Stimulated activated naive CD8-positive, alpha-beta T cell treated with anti-CD3 and anti-CD28 coated beads, Interleukin-15, amount 100 ng/mL, for 72 hours (primary cell): ENCODE measurements at places on chromosomes 16 and 17.

GRCh38 chr16:53893731-53894435, 189.9 kb downstream of the FTO start:
- no peak for DNase-seq

DNA sequence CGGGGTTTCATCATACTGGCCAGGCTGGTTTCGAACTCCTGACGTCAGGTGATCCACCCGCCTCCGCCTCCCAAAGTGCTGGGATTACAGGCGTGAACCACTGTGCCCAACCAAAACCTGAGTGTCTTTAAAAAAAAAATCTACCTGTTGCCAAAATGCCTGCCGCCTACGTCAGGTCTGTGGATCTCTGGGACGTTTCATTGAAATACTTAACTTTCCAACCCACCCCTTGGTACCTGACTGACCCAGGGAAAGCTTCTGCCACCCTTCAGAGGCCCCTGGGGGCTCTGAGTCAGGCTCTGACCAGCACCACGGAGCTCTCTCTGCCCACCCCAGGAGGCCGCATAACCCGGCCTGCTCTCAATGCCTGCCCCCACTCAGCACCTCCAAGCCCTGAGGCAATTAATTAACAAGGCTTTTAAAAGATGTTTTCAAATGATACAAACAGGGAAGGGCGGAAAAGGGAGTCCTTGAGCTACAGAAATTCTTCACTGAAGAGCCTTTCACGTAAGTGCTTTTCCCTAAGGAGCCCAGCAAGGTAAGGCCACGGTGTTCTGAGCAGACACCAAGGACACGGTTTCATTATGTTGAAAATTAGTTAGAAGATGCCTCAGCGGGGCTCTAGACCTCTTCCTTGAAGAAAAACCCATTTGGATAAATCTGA, 29.3 kb upstream of the GSG1L start:
- no peak for DNase-seq

DNA sequence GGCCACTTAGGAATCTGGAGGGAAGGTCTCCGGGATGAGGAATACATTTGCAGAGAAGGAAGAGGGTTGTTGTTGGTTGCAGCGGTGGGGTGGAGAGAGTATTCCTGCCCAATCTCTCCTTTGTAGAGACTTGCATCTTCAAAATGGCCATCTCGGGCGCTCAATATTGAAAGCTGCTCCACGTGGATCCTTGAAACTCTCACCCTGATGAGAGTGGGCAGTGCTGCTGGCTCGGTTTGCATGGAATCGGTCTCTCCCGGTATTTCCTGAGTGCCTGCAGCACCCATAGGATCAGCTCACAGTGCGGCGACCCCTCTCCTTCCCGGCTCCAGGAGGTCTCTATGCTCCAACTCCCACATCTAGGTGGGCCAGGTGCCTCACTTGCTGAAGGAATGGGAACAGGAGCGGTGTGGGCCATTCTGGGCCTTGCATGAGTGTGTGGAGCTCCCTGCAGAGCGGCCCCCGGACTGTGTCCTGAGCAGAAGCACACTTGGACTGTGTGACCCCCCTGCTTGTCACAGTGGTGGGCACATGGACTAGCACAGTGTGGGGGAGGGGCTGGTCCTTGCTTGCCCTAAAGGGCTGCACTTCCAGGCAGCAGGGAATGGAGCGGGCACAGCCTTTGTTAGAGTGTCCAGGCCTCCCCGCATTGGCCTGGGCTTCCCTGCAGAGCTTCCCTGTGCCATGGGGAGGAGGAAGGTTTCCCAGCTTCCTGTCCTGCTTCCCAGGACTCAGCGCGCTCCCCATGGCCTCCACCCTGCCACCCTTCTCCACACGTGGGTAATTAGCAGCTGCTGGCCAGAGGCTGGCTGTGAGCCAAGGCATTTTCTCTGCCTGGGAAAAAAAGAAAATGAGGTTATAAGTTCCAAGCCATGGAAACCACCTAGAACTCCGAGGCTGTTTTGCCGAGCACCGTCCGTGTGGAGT, 139.3 kb downstream of the IRF8 start:
- DNase-seq = no peak

DNA sequence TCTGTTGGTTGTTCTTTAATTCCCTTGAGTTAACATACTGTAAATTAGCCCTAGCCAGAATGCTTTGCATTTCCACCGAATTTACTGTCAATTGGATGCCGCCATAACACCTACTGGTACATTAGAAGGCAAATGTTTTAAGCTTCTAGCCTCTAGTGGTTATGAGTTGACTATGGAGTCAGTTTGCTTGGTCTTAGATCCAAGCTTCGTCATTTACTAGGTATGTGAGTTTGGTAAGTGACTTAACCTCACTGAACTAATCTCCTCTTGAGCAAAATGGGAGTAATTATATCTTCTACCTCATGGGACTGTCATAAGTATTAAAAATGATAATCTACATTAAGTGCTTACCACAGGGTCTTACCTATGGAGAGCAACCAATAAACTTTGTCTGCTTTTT, 20.4 kb upstream of the CDH11 start:
- no peak for DNase-seq

GRCh38 chr17:74452033-74452840, 14.2 kb upstream of the CD300A start:
- DNase-seq = no peak

GRCh38 chr17:6101706-6102105, 31.5 kb downstream of the WSCD1 start:
- no peak for DNase-seq

GRCh38 chr17:5344914-5345313, 62.8 kb downstream of the RABEP1 start:
- DNase-seq = no peak

GRCh38 chr16:79265196-79265595, 335.3 kb downstream of the MAF start:
- no peak for DNase-seq

DNA sequence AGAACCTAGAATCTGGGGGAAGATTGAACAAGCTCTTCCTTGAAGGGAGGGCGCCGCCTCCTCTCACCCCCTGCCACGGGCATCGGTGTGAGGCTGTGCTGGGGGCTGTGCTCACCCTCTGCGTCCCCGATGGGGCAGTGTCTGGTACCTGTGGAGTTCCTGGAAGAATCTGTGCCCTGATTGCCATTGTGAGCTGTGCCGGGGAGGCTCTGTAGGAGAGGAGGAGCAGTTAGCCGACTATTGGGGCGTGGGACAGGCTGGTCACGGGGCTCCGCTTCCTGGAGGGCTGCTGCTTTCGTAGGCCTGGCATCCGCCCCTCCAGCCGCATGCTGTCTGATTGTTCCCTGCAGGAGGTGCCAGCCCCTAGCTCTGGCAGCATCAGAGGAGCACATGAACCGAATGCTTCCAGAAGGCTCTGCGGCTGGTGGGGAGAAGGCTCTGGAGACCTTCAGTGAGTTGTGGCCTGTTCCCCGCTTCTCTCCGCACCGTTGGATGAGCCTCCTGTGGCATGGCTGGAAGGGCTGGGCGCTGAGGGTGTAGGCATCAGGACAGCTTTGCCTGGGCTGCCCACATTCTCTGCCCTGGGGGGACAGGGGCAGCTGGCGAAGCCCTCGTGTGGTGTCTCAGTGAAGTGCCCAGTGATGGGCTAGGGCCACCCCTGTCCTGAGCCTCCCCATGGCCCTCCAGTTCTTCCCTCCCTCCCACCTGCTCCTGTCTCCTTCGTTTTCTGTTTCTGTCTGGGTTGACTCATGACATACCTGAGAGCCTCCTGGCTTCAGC, 86.9 kb downstream of the SEC14L1 start:
- DNase-seq = no peak

DNA sequence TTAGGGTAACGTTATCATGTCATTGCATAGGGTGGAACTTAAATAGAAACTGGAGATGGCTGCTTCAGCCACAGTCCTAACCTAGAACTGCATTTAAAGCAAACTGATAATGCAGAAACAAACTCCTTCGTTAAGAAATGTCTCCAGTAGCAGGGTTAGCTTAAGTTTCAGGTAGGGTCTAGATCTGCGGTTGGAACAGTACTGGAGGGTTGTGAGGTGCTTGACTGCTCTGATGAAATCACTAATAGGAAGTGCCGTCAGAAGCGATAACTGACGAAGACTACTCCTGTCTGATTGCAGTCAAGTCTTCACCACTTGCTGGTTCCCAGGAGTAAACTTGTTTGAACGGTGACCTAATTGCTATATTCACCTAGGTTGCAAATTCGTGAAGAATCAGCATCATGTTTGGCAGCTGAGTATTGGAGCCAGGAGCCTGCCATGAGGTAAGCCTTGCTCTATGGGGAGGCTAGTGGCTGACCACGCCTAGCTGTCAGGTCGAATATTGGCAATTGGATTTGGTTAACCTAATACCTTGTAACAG, 24.5 kb downstream of the TRPV2 start:
- peak; percentile 24 for DNase-seq

DNA sequence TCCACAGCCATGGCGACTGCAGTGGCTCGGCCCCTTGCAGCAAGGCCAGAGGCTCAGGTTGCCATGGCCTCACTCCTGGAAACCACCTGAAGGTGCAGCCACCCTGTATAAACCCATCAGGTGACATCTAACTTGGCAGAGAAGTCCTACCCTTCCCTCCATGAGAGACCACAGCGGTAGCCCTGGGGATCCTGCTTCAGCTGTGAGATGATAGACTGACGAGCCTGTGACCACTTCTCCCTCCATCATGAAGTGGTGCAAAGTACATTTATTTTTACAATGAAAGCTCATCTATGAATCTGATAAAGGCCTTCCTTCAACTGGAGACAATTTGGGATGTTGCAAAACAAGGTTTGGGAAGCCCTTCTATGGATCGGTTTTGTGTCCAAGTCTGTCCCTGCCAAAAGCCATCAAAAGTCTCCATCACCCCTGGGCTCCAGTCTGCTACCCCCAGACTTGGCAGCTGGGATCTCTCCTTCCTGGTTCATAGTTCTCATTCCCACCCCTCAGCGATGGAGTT, 1.8 kb downstream of the ZACN start:
- DNase-seq = no peak

GRCh38 chr16:353404-354290, 1.1 kb upstream of the AXIN1 start:
- no peak for DNase-seq

DNA sequence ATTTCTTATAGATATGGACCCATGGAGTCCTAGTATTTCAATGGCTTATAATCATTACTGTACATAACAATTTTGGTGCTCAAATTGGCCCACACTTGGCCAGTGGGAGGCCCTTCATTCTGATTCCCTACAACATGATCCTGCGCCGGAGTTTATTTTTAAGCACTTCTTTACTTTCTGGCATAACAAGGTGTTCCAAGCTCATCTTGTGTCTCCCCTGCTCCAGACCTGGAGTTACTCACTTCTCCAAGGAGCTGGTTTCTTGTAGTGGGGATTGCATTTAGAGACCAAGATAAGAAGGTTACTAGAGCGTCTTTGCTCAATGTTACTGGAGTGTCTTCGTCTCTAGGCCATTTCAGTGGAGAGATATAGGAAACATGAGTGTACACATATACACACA, 87.9 kb downstream of the MSI2 start:
- no peak for DNase-seq

GRCh38 chr16:46886764-46887523, 2.8 kb downstream of the GPT2 start:
- no peak for DNase-seq

DNA sequence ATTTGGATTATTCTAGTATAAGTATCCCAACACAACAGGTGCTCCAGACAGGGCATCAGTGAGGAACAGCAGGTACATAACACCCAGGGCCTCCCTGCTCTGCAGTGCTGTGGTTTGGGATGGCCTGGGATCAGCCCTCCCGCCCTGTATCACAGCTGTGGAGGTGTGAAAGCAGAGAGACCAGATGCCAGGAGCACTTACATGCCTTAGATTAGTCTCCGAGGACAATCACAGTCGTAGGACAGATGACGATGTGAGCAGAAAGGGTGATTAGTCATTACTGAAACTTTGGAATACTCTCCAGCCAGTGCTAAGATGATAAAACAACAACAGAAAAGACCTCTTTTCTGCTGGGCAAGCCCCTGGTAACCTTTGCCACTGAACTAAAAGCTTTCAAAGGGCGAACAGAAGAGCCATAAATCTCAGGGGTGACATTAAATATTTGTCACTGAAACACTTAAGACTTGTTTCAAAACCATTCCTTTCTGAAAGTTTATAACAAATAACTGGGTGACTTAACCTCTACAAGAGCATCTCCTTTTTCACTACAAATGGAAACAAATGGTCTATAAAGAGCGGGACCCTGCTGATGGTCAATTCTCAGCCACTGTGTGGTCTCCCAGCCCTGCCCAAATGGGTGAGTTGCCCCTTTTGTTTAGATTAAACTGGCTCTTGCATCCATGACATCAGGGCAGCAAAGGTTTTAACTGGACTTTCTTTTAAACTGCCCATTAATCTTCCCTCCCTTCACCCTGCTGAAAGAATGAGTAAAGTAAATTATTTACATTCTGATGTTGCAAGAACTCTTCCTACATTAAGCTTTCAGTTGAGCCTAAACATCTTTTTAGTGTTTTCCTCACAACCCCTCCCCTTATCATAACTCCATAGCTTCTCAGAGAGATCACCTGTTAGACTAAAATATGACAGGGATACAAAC, 183.1 kb upstream of the COX10 start:
- no peak for DNase-seq

DNA sequence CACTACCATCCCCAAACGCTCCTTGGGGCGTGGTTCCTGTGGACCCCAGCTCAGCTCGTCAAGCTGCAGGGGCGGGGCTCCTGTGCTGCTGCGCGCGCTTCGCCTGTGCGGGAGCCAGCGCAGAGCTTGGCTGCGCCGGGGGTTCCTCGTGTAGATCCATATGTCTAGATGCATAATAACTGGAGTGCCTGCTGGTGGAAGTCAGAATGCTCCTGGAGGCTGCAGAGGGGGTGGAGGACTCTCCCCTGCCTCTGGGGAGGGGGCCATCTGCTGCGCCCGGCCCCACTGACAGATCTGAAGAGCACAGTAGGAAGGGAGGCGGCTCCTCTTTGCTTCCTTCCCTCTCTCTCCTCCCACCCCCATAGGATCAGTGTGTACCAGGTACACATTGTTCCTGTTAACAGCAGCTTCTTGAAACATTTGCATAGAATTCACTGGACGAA, 4.6 kb downstream of the RASD1 start:
- no peak for DNase-seq

DNA sequence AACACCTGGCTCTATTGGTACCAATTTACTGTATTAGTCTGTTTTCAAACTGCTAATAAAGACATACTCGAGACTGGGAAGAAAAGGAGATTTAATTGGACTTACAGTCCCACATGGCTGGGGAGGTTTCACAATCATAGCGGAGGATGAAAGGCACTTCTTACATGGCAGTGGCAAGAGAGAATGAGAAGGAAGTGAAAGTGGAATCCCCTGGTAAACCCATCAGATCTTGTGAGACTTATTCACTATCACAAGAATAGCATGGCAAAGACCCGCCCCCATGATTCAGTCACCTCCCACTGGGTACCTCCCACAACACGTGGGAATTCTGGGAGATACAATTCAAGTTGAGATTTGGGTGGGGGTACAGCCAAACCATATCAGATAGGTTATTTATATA, 22.6 kb upstream of the GOSR1 start:
- no peak for DNase-seq
